ENCODE measurements at places on chromosomes 1 and 21. TPM values are rescaled to one million over a fixed set of nuclear protein-coding genes. Genes with fewer than 3 reads are reported as not detected.

SIM2 gene
- total RNA-seq = not detected

CHRM3 gene
- not detected for total RNA-seq

WLS gene
- total RNA-seq = 78.2 TPM

ILDR2 gene
- total RNA-seq = 5.8 TPM

CFHR5 gene
- not detected for total RNA-seq

KIF14 gene
- 0.33 TPM for total RNA-seq

OR2M7 gene
- total RNA-seq = not detected

OR2W3 gene
- not detected for total RNA-seq

SOX13 gene
- 8.8 TPM for total RNA-seq

MTARC2 gene
- total RNA-seq = 16.5 TPM

SORT1 gene
- total RNA-seq = 176 TPM

UTS2 gene
- total RNA-seq = not detected

DNA sequence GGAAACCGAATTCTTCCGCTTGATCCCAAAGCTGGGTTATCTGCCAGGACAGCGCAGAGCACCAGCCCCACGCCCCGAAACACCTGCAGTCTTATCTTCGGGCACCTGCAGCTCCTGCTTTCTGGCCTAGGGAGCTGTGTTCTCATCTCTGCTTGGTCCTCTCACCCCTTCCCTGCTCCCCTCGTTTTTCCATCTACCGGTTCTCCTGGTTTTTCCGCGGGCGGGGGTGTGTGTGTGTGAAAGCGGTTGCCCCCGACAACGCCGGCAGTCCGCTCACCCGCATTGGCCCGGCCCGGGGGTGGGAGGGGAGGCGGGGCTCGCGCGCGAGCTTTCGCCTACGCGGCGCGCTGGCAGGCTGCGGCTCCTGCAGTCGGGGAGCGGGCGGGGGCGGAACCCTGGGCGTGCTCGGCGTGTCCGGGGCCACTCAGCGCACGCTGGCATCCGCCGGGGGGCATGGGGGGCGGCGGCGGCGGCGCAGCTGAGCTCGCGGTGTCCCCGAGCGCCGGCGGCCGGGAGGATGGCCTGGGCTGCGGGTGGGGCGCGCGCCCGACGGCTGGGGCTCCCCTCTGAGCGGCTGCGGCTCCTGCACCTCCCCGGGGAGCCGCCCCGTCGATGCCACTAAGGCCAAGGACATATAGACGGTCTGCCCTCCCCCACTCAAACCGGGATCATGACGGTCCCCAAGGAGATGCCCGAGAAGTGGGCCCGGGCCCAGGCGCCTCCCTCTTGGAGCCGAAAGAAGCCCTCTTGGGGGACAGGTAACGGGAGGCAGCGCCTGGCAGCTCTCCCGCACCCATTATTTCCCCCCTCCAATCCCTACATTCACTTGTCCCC lies 3.2 kb downstream of the ATP8B2 start:
- H3K27me3 ChIP-seq = no peaks in the 10 kb centered on the region
- peaks cover 22% of the 10 kb centered on the region for H3K36me3 ChIP-seq

DNA sequence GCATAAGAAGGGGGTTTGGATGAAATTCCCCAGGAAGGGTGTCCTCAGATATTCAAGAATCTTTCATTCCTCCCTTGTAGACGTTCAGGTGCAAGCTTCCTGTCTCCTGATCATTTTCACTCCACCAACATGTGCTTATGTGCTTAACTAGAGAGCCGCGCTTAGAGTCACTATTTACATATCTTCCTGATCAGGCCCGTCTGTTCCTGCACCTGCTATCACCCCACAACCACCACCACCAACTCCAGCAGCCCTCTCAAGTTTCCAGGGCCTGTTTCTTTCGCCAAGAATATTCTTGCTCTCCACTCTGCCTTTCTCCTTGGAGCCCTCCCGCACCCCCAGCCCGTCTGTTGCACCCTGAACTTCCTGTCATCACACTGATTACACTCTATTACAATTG lies 113.4 kb downstream of the SPSB1 start:
- H3K4me3 ChIP-seq = no peak overlapping the region
- H3K27ac ChIP-seq = no peak overlapping the region
- H3K4me1 ChIP-seq = peaks cover 15% of the 10 kb centered on the region
- no peaks in the 10 kb centered on the region for H3K27me3 ChIP-seq
- no peaks in the 10 kb centered on the region for H3K36me3 ChIP-seq

GRCh38 chr1:153536012-153536670 lies 350 bp upstream of the S100A6 start:
- H3K36me3 ChIP-seq = no peaks in the 10 kb centered on the region
- H3K4me3 ChIP-seq = peak overlapping the region; percentile 61
- no peaks in the 10 kb centered on the region for H3K27me3 ChIP-seq
- H3K4me1 ChIP-seq = peaks cover 35% of the 10 kb centered on the region
- DNase-seq = peak; percentile 93

DNA sequence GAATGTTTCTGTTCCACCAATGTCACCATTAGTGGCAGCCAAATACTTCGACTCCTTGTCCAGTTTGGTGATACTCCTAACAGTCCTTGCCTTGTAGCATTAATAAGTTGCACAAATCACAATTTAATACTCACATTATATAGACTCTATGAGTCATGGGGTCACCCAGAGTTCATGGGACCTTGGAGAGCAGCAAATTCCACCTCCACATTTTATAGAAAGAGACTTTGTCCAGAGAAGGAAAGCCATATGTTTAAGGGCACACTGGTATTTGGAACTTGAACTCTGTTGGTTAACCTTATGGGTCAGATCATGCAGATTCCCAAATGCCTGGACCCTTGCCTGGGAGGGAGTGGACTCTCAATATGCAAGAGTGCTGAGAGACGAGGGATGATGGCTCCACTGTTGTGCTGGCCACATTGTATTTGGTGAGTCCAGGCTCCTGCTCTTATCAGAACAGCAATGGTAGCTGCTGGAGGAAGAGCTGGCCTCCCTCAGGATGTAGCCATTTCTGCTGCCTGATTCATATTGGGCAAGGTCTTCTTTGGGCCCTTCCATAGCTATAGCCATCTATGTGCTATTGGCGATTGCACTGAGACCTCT lies 30.6 kb downstream of the DNAJC6 start:
- peaks cover 6% of the 10 kb centered on the region for H3K4me1 ChIP-seq
- no peaks in the 10 kb centered on the region for H3K27me3 ChIP-seq
- no peak overlapping the region for H3K4me3 ChIP-seq
- no peak for DNase-seq

GRCh38 chr1:17119076-17119772 lies at the start of gene PADI2:
TSS of gene PADI2 (minus strand) at chr1:17119451. CDS start at chr1:17119371, 80 bp downstream.
- no peaks in the 10 kb centered on the region for H3K4me1 ChIP-seq
- H3K27me3 ChIP-seq = peaks cover 37% of the 10 kb centered on the region
- no peak within 1 kb of the TSS for H3K27ac ChIP-seq

GRCh38 chr1:64495878-64496277 lies 25.9 kb downstream of the CACHD1 start:
- no peaks in the 10 kb centered on the region for H3K27me3 ChIP-seq
- no peak for DNase-seq
- H3K27ac ChIP-seq = no peak overlapping the region

GRCh38 chr21:14833241-14833640 lies 231.6 kb downstream of the NRIP1 start:
- no peak overlapping the region for H3K4me3 ChIP-seq
- no peak for DNase-seq
- no peak overlapping the region for H3K27ac ChIP-seq
- no peaks in the 10 kb centered on the region for H3K4me1 ChIP-seq
- no peaks in the 10 kb centered on the region for H3K27me3 ChIP-seq

GRCh38 chr1:980602-981395 lies 1.1 kb downstream of the PERM1 start:
- peak overlapping the region; percentile 67 for H3K4me3 ChIP-seq
- peak overlapping the region; percentile 96 for H3K27ac ChIP-seq
- no peaks in the 10 kb centered on the region for H3K36me3 ChIP-seq
- peaks cover 40% of the 10 kb centered on the region for H3K4me1 ChIP-seq

DNA sequence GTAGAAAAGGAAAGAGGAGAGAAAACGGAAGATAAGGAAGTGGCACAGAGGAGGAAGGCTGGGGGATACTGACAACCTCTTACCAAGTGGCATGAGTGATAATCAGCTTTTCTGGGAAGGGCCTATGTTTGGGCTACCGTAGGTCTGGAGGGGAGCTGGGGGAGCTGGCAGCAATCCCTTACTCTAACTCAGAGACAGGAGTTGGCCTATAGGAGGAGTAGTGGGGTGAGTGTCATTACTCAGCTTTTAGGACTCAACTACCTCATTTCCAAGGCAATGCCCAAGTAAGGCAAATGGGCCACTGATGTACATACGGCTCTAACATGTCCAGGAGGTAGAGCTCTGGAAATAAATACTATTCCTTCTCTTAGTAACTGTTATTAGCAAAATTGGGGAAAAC lies 48.7 kb upstream of the DMRTA2 start:
- no peaks in the 10 kb centered on the region for H3K27me3 ChIP-seq
- no peaks in the 10 kb centered on the region for H3K4me1 ChIP-seq
- no peak overlapping the region for H3K4me3 ChIP-seq
- no peak overlapping the region for H3K27ac ChIP-seq
- peaks cover 28% of the 10 kb centered on the region for H3K36me3 ChIP-seq

GRCh38 chr1:181087400-181087901 lies 1.0 kb upstream of the IER5 start:
- H3K4me1 ChIP-seq = peaks cover 5% of the 10 kb centered on the region
- DNase-seq = no peak
- H3K27me3 ChIP-seq = no peaks in the 10 kb centered on the region
- no peak overlapping the region for H3K27ac ChIP-seq
- no peak overlapping the region for H3K4me3 ChIP-seq

GRCh38 chr21:25556091-25556490 lies 51.2 kb downstream of the MRPL39 start:
- H3K36me3 ChIP-seq = no peaks in the 10 kb centered on the region
- no peaks in the 10 kb centered on the region for H3K27me3 ChIP-seq
- no peak overlapping the region for H3K4me3 ChIP-seq
- no peaks in the 10 kb centered on the region for H3K4me1 ChIP-seq
- DNase-seq = no peak

DNA sequence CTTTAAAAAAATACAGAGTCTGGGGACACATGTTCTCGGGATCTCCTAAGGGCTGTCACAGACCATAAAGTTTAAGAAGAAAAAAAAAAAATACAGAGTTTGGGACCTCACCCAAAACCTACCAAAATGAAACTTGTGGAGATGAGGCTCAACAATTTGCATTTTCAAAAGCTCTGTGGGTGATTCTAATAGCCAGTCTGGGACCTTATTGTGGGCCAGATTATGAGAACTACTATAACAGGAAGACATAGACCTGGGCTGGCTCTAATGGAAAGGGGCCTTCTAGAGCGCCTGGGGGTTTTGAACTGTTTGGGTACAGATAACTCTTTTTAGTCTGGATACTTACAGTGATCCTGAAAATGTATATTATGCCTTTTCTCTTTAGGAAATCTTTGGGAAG lies 69.1 kb downstream of the LAMC1 start:
- no peak overlapping the region for H3K4me3 ChIP-seq
- peaks cover 72% of the 10 kb centered on the region for H3K4me1 ChIP-seq
- no peak for DNase-seq
- H3K27me3 ChIP-seq = no peaks in the 10 kb centered on the region

DNA sequence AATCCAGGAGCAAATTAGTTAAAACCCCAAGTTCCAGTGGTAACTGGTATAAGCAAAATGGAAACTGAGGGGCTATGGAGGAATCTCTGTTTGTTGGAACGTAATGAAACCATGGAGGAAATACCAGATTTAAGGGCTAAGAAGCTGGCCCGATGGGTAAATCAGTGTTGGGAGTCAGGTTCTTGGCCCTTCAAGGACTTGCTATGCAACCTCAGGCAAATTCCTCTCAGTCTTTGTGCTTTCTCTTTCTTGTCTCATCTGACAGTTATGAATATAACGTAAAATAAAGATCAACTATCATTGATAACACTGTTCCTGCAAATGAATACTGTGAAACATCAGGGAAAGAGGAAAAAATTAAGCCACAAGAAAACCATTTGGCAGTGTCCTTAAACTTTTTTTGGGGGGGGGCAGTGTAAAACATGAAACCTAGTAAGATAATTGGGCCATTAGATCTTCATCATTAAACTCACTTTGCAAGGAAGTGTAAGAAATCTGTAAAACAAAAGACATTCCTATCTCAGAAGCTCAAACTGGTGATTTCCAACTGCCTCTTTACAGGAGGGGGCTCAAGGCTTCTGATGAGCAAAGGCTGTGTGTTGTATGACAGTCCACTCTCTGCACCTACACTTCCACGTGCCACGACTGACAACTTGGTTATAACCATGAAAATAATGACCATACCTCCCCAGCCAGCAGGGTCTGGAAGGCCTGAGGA lies 47.6 kb downstream of the LHX4 start:
- H3K27me3 ChIP-seq = no peaks in the 10 kb centered on the region
- H3K4me1 ChIP-seq = no peaks in the 10 kb centered on the region
- DNase-seq = no peak
- peaks cover 14% of the 10 kb centered on the region for H3K36me3 ChIP-seq
- no peak overlapping the region for H3K4me3 ChIP-seq
- no peak overlapping the region for H3K27ac ChIP-seq

GRCh38 chr1:166283190-166283589 lies 116.4 kb upstream of the FAM78B start:
- no peak for DNase-seq
- H3K27ac ChIP-seq = no peak overlapping the region
- H3K36me3 ChIP-seq = no peaks in the 10 kb centered on the region
- H3K27me3 ChIP-seq = no peaks in the 10 kb centered on the region
- no peaks in the 10 kb centered on the region for H3K4me1 ChIP-seq
- H3K4me3 ChIP-seq = no peak overlapping the region

GRCh38 chr1:94827434-94827833 lies 7.3 kb downstream of the SLC44A3 start:
- H3K36me3 ChIP-seq = no peaks in the 10 kb centered on the region
- DNase-seq = no peak
- no peak overlapping the region for H3K4me3 ChIP-seq

DNA sequence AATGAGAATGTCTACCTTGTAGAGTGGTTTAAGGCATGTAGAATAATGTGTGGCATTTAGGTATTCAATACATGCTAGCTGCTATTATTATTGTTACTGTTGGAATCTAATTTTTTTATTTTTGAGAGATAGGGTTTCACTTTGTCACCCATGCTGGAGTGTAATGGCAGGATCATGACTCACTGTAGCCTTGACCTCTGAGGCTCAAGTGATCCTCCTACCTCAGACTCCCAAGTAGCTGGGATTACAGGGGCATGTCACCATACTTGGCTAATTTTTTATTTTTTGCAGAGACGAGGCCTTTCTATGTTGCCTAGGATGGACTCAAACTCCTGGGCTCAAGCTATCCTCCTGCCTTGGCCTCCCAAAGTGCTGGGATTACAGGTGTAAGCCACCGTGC lies 61.9 kb downstream of the EPB41 start:
- DNase-seq = no peak
- no peaks in the 10 kb centered on the region for H3K27me3 ChIP-seq
- no peaks in the 10 kb centered on the region for H3K4me1 ChIP-seq
- no peak overlapping the region for H3K27ac ChIP-seq
- no peaks in the 10 kb centered on the region for H3K36me3 ChIP-seq
- H3K4me3 ChIP-seq = no peak overlapping the region

Data from heart left ventricle (tissue), 16 donors.